ENCODE measurements at places on chromosomes 4 and X.

GRCh38 chr4:90597927-90598326, 470.7 kb downstream of the CCSER1 start:
- DNase-seq = no peak

DNA sequence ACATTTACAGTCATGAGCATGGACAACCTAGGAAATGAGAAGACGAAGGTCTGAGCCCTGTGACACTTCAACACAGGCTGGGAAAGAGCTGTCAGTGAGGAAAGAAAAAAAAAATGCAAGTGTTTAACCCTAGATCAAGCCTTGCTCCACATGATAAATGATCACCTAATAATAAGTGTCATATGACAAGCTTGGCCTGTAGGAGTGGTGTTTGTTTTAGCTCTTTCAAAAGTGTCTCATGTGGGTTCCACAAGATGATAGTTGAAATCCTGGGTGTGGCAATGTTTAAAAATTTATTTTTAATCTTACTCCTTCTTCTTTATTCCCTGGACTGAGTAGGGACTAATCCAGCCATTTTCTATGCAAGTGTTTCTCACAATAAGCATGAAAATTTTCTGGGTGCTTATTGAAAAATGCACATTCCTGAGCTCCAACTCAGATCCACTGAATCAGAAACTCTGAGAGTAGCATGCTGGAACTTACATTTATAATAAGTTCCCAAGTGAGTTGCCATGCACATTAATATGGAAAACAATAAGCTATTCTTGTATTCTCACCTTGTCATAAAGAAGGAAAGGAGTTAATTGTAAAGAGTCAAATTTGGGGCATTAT, 138.3 kb downstream of the AREG start:
- peak; percentile 16 for DNase-seq

- DNase-seq = no peak
These were observed 19.5 kb downstream of the CNGA2 start for GRCh38 chrX:151754047-151754429.

- DNase-seq = no peak
These were observed 60.4 kb downstream of the MMRN1 start for GRCh38 chr4:89954906-89955695.

DNA sequence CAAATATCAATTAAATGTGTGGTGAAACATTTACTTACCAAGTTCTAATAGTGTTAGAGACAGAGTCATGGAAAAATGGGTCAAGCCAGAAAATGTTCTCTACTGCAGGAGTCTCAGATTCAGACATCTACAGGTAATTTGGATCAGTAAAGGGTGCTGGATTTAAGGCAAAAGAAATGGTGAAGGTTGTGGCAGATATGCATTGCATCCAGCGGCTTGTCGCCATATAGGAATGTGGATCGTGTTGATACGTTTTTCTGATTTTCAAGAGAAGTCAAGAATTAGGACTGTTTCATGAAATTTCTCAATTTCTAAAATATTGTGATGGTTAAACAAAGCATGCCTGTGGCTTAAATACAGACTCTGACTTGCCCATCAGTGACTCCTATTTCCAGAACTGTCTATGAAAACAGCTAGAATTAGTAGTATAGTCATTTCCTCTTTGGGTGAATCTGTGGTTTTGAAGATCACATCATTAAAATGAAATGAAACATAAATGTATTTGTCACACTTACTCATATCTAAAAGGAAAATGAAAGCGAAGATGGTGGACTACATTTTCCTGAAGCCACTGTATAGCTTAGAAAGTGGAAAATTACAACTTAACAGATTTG, 110.1 kb upstream of the VEGFC start:
- DNase-seq = peak; percentile 75

DNA sequence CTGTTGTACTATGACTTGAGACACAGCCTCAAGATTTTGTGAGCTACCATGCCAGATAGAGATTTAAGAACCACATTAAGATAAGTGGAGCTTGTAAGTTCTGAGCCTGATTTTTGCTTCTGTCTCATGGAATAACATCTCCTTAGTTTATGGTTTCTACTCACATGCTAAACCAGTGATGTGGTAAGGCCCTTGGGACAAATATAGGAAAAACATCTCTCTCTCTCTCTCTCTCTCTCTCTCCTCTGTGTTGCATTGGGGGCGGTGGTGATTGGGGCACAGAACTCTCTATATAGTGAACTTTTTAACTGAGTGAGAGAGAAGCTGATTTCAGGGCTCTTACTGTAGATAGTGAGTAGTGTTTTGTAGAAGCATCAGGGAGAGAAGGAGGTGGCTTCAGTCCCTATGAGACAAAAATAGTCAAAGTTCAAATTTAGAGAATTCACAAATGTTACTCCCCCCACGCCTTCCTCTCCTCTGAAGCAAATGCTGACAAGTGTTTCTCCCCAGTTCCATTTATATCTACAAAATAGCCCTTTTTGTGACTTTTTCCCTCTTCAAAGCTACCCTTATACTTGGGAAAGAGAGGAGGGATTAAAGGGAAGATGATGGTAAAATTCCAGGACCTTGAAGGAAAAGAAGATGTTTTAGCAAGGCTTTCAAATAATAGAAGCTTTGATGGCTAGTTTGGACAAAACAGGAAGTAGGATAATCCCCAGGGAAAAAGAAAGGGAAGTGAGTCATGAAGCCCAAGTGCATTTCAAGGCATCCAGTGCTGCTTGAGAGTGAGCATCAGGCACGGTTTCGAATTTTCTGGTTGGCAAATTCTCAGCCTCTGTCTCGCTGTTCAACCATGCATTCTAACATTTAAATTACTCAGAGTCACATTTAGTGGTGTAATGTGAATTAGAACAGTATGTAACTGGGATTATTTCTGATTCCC, 134.3 kb upstream of the AP1S2 start:
- peak; percentile 75 for DNase-seq

DNA sequence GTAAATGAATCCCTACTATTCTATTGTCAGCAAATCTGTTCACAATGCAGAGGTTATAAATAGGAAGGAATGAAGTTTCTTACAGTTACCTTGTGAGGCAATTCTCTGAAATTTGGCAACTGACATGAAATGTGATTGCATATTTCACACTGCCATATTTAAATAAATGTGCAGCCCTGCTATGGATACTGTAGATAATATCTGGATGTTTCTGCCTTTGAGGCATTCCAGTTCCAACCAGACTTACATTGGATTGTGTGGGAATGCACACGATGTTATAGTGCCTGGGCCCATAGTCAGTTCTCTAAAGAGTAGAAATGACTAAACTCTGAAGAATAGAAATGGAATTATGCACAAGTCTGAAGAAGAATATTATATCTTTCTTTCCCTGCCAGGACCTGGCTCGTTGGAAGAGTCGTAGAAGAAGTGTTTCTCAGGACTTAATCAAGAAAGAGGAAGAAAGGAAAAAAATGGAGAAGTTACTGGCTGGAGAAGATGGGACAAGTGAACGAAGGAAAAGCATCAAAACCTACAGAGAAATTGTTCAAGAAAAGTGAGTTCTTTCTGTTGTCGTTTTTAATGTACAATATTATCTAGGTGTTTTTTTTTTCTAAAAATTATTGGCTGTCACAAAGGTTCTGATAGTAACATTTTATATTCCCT, 102.7 kb downstream of the PHOX2B start:
- peak; percentile 45 for DNase-seq

DNA sequence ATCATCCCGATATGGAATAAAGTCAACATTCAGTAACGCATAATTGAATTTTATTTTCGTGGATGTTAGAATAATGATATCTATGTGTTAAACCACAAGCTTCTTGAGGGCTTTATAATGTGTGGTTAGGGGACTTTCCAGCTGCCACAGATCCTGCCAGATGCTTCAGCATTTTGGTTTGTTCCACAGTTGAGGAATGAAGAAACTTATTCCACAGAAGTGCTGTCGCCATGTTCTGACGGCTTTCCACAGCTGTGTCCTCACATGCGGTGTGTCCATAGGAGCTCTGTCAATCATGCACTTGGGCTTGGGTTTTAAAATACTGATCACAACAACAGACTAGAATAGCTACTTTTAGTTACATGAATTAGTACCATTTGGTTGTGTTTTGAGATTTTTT, 411.9 kb downstream of the TRIML1 start:
- no peak for DNase-seq

GRCh38 chr4:129093191-129093920, at the start of gene SCLT1:
TSS of gene SCLT1 (minus strand) at chr4:129093539. CDS start at chr4:129093103, 436 bp downstream.
- DNase-seq = peak; percentile 100

DNA sequence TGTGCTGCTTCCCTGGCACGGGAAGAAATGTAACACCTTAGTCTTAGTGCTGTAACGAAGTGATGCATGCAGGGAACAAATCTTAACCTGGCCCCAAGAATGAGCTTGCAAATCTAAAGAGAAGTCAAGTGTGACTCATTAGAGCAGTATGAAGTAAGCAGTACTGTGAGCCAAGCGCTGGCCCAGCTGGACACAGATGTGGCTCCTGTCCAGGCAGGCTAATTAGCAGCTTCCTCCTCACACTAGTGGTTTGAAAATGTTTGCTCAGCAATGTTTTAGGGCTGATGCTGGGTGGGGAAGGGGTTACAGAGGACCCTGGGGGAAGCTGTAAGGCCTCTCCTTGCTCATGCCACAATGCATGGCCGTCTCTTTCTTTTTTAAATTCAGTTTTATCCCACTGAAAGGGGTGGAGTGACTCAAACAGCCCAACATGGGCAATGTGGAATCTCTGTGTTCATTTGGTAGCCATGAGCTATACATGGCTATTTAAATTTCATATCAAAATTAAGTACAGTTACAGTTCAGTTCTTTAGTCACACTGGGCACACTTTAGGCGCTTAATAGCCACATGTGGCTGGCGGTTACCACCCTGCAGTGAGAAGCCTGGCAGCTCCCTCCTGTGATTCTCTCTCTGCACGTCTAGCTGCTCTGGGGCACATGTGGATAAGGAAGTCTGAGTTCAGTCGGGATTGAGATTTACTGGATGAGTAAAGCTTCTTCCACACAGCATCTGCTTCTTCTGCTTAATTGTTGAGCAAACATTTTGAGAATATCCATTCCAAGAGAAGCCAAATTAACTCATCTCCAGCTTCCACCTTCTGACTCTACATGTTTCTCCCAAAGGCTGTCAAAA, 48.8 kb downstream of the MAP7D2 start:
- DNase-seq = peak; percentile 71

DNA sequence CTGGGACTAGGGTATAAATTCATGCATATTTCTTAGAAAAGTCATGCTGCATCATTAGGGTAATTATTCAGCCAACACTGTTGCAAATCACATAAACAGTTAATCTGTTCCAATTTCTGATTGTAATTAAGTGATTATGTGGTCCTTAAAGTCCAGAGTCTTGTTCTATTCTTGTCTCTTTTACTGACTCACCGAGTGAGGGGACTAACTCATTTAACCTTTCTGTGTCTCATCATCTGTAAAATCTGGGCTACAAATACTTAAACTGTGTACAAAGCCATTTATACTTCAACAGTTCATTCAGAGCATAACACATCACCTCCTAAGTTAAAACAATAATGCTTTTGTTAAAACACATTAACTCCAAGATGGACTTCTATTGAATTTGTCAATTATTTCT, 65.4 kb upstream of the KLHL13 start:
- no peak for DNase-seq

DNA sequence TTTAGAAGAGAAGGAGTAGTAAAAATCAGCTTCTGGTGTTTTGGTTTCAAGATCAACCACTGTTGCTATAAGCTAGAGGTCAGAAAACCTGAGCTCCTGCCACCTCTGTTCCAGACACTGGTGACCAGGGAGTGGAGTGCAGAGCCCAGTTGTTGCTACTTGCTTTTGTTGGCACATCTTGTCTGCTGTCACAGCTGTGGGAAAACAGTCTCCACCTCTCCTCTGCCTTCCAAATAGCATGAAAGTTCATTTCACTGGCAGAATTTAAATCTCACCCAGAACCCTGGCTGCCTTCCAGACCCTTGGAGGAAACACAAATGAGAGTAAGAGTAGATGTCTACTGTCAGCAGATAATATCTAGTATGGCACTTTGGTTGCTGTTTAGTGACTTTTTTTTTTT, 297.5 kb upstream of the KLF3 start:
- DNase-seq = no peak

- DNase-seq = peak; percentile 27
These were observed 97.8 kb upstream of the ANK2 start for GRCh38 chr4:112951362-112952312.

GRCh38 chr4:1060621-1061020, 49.2 kb downstream of the FGFRL1 start:
- no peak for DNase-seq

GRCh38 chr4:54779476-54780148, 121.9 kb downstream of the KIT start:
- DNase-seq = no peak

DNA sequence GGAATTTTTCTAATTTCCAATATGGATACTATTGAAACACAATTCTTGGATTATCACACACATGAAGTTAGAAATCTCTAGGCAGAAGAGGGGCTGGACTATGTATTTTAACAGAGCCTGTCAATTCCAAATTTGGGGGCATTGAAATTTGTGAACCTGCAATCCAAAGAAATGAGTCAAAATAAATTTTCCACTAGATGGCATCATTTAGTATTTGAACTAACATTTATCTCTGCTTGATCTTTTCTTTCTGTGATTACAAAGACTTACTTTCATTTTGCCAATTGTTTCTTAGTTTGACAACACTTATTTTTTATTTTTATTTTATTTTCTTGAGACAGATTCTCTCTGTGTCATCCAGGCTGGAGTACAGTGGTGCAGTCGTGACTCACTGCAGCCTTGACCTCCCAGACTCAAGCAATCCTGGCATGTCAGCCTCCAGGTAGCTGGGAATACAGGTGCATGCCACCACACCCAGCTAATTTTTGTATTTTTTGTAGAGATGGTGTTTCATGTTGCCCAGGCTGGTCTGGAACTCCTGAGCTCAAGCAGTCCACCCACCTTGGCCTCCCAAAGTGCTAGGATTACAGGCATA, 2.7 kb upstream of the PYURF start:
- DNase-seq = peak; percentile 49

DNA sequence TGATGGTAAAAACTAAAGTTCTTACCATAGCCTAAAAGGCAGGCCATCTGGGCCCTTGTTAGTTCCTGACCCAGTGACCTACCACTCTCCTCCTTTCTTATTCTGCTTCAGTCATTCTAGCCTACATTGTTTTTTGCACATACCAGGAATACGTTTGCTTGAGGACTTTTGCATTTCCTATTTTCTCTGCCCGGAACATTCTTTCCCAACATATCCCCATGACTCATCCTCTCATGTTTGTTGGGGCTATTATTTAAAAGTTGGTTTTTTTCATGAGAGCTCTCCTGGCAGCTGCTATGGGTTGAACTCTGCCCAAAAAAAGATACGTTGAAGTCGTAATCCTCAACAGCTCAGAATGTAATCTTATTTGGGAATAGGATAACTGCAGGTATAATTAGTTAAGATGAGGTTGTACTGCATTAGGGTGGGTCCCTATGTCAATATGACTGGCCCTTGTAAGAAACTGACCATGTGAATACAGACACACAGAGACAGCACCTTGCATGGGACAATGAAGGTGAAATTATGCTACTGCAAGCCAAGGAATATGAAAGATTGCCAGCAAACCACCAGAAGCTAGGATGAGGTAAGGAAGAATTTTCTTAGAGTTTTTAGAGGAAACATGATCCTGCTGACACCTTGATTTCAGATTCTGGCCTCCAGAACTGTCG, 138.3 kb upstream of the PDHA2 start:
- no peak for DNase-seq

DNA sequence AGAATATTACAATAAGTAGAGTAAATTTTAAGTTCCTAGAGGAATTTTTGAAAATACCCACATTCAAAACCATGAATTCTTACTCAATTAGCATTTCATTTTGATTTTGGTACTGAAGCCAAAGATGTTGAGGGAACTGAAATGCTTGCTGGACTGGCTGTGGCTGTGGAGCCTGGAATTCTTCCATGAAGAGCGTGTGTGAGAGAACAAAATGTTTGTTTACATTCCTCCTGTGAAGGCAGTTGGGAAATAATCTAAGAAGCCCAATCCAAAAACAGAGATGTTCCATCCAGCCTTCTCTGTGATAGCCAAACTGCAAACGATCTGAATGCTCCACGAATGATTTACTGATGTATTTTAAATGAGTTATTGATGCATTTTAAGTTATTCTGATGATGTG, 3.8 kb upstream of the ADH1B start:
- DNase-seq = no peak

Data from suppressor macrophage treated with lipopolysaccharide for 1 hour (primary cell).